ENCODE measurements at places on chromosomes 4 and X.

DNA sequence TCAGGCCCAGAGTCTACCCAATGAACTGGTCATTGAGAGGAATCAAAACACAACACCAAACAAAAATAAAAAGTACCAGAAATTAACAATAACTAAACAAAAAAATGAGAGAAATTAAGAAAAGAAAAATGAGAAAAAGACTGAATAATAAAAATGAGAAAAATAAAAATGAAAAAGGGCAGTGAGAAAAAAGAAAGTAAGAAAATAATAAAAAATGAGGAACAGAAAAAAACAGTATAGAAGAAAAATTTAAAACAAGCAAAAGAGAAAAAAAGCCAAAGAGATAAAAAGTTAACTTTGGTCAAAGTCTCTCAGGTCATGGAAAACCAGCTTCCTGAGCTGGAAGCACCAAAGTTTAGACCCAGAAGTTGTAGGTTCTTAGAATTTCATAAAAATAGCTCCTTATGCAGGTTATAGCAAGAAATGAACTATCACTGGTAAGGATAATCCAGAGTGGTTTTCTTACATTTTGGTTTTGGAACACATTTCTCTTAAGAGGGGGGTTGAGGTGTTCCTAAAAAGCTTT lies 51.0 kb upstream of the WDR17 start:
- DNase-seq: no peak

GRCh38 chrX:131054906-131055305 lies 3.2 kb upstream of the ARHGAP36 start:
- no peak for DNase-seq

- no peak for DNase-seq
Measured at GRCh38 chr4:14985843-14986242, 16.4 kb upstream of the CPEB2 start.

- DNase-seq: no peak
Measured at GRCh38 chr4:53591372-53591892, at the start of gene LNX1. LNX1 (minus strand) TSS chr4:53591486; CDS start chr4:53574002, 17,484 bp downstream.

DNA sequence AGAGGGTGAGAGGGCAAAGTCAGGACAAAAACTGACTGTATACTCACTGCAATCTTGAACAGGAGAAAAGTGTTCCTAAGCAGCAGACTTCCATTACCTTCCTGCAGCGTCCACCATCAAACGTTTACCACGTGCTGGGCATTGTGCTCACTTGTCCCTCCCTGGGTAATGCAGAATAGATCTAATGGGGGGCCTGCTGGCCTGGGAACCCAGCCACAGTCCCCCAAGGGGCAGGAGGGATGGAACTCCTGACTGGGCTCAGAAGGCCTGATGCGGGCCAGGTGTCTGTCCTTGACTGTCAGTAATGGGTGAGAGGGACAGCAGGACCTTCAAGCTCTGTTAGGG lies 37.6 kb upstream of the FAM156A start:
- DNase-seq: no peak

DNA sequence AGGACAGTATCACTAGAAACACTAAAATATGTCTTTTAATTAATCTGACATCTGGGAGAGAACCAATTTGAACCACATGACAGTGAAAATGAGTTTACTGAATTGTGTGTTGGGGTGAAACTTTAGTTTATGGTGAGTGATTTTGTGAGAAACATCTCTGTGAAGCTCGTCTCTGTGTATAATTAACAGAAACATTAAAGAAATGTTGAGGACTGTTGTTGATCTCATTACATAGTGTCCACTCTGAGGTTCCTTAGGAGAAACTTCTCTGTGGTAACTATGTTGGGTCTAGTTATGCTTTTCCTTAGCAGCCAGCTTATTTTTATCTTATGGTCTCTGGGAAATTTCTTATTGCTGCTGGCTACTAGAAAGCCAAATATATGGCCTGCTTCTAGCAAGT lies 15.8 kb downstream of the FGF2 start:
- DNase-seq: no peak

GRCh38 chrX:40003071-40003427 lies 94.7 kb downstream of the BCOR start:
- DNase-seq: no peak

GRCh38 chr4:88219099-88219498 lies 60.7 kb upstream of the ABCG2 start:
- DNase-seq: no peak

DNA sequence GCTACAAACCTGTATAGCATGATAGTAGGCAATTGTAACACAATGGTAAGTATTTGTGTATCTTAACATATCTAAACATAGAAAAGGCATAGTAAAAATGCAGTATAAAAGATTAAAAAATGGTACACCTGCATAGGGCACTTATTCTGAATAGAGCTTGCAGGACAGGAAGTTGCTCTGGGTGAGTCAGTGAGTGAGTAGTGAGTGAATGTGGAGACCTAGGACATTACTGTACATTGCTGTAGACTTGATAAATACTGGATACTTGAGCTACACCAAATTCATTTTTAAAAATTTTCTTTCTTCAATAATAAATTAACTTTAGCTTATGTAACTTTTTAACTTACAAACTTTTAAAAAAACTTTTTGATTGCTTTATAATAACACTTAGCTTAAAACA lies 68.2 kb upstream of the MAML3 start:
- DNase-seq: no peak

- DNase-seq: no peak
Measured at GRCh38 chrX:87388381-87388780, 129.2 kb upstream of the KLHL4 start.

GRCh38 chr4:2163311-2163821 lies 78.6 kb downstream of the HAUS3 start:
- DNase-seq: no peak

DNA sequence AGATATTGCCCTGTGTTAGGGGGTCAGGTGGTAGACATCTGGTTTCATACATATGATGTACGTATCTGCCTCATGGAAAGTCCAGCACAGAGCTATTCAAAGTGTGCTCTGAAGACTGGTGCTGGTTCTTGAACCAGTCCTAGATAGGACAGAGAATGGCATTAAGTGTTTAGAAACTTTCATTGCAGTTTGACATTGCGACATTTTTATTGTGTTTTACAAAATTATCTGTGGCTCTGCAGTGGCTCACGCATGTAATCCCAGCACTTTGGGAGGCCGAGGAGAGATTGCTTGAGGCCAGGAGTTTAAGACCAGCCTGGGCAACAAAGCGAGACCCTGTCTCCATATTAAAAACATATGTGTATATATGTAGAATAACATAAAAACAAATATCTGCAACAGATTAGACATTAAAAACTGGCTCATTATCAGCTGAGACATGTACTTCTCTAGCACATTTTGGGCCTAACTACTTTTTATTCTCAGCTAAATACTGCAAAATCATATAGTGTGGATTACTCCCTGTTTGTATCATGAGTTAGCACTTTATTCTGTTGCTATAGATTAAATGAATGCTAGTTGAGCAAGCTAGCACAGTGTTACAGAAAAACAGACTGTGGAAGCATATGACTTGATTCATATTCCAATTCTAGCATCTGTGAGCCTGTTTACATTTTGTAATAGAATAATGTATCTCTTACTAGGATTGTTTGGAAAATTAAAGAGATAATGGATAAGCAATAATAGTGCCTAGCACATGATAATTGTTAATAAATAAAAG lies 57.1 kb downstream of the USP9X start:
- DNase-seq: no peak

DNA sequence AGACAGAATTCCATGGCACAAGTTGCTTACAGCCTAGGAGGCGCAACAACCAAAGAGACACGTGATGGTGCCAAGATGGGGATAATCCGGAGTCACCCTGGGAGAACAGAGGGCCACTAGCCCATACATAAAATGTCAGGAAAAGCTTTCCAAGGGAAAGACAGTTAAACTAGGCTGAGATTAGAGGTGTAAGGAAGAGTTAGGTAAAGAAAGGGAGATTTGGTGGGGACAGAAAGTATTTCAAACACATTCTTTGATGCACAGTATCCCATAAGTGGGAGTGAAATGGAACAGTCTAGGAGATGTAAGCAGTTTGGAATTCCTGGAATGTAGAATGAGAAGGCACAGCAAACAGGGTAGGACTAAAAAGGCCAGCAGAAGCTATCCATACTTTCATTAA lies 860.9 kb upstream of the LCORL start:
- no peak for DNase-seq

DNA sequence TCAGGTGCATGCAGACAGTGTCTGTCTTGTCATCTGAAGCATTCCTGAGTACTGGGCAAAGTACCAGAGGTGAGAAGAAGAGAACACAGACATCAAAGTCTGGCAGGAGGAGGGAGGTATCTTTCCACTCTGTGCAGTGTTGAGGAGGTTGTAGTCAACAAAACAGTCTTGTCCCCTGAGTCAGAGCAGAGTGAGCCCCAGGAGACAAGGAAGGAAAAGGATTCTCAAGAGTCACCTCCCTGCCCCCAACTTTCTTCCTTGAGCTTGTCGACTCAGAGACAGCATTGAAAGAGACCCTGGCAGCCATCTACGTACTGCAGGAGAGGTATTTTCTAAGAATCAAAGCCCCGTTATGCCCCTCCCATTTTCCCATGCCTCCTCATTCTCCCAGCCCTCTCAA lies 4.4 kb upstream of the SRPX start:
- DNase-seq: no peak

GRCh38 chr4:147530134-147530533 lies 49.2 kb downstream of the EDNRA start:
- no peak for DNase-seq

- no peak for DNase-seq
Measured at GRCh38 chr4:184099000-184099399, 118.7 kb downstream of the ENPP6 start.

GRCh38 chrX:135403374-135403773 lies 18.4 kb upstream of the SMIM10L2A start:
- DNase-seq: no peak

DNA sequence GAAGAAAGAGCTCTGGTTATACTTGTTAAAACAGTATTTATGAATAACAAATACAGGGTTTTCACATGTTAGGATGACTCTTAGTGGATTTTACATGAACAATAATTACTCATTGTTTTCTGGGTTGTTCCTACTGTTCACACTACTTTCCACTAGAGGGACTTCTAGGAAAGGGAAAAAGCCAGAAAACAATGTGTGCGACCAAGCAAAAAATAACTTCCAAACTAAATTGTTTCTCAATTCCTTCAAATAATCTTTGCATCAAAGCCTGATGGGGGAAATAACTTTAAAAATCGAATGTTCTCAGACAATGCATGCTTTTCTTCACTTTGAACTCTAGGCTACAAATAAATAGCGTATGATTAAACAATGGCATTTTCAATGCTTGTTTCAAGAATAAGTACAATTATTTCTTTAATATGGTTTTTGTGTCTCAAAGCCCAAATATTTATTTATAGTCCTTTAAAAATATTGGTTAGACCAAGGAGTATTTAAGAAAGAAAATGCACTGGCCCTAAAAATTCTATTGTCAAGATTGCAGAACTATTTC lies 72.1 kb upstream of the ETNPPL start:
- no peak for DNase-seq

DNA sequence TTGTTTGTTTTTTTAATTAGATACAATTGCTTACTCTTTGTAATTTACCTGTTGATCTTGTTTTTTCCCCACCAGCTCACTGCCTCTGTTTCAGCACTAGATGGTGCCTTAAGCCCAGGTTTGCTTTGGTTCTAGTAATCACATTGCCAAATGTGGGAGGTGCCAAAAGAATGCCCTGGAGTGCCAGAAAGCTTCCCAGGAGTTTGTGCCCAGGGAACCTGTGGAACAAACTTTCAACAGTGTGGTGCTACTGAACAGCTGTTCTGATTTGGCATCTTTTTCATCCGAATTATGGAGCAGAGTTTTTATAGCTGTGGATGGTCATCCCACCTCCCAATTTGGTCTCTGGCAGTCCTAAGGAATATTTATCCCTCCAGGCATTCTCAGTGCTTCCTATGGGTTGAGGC lies 1000.7 kb downstream of the STIM2 start:
- DNase-seq: no peak

- no peak for DNase-seq
Measured at GRCh38 chr4:93199492-93199891, 629.1 kb upstream of the ATOH1 start.

- DNase-seq: no peak
Measured at GRCh38 chr4:16124232-16124631, 40.4 kb upstream of the PROM1 start.

DNA sequence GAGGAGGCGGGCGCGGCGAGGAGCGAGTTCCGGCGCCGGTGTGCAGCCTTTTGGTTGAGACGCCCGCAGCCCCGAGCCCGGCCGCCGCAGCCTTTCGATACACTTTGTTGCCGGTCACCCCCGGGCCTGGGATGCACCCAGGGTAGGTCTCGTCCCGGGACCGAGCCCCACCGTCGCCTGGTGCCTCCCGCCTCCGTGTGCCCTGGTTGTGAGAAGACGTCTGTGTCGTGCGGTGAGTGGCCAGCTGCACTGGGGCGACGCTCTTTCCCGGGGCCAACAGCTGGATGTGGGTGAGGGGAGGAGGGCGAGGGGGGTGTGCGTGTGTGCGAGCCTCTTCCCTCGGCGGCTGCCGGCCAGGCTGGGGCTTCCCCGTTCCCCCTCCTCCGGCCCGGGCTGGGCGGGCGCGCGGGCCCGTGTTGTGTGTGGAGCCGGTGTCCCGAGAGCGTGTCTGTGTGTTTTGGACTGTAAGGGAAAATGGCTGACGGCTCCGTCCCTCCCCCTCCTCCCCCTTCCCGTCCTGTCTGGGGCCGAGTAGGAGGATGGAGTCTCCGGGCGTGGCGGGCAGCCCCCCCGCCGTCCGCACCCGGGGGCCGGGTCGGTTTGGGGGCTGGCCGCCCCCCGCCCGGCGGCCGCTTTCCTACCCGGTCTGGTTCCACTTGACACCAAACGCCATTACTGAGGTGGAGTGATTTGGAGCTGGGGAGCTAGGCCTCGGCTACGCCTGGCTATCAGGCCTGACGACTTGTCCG lies 807 bp downstream of the USP9X start:
- no peak for DNase-seq

- DNase-seq: no peak
Measured at GRCh38 chrX:64975989-64976672, at the start of gene ZC4H2. ZC4H2 (minus strand) TSS chrX:64976450; CDS start chrX:64976377, 73 bp downstream.

- DNase-seq: no peak
Measured at GRCh38 chrX:153379508-153379907, 21.6 kb downstream of the PNMA6E start.

GRCh38 chrX:70826715-70827114 lies 81.8 kb downstream of the TEX11 start:
- DNase-seq: no peak

- no peak for DNase-seq
Measured at GRCh38 chr4:143921181-143921580, 15.8 kb upstream of the GYPE start.

GRCh38 chr4:47499700-47500099 lies 14.6 kb downstream of the ATP10D start:
- no peak for DNase-seq

All from thoracic aorta (tissue), 2 donors.